Karpas-422 (cell line): ENCODE measurements at places on chromosomes 1 and 21. TPM values are rescaled to one million over a fixed set of nuclear protein-coding genes. Genes with fewer than 3 reads are reported as not detected.

The PEAR1 gene
- 0.22 TPM in 1 of 2 replicates, not detected in the other for total RNA-seq

The PTGFRN gene
- not detected in 2 replicates for total RNA-seq

The C1orf167 gene
- not detected in 2 replicates for total RNA-seq

The PLA2G2C gene
- not detected in 2 replicates for total RNA-seq

DNA sequence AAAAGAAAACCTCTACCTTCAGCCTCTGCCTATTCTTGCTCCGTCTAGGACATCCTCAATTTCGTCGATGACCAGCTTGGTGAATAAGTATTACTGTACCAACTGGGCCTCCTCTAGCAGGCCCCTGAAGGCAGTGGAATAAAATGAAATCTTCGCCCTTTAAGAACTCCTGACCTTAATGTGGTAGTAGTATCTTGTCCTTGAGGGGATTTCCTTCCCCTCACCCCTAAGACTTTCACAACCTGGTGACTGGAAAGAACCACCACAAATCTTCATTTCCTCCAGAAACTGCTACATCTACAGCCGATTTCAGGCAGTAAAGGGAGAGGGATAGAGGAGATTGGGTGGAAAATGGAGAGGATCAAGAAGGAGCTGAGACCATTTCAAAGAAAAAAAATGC, 1.6 kb upstream of the HAX1 start:
- H3K4me1 ChIP-seq = peaks cover 21% of the 10 kb centered on the region
- no peak for DNase-seq
- no peaks in the 10 kb centered on the region for H3K27me3 ChIP-seq
- no peak overlapping the region for H3K4me3 ChIP-seq
- peaks cover 19% of the 10 kb centered on the region; the same call in 1 of the 2 replicates for H3K36me3 ChIP-seq

DNA sequence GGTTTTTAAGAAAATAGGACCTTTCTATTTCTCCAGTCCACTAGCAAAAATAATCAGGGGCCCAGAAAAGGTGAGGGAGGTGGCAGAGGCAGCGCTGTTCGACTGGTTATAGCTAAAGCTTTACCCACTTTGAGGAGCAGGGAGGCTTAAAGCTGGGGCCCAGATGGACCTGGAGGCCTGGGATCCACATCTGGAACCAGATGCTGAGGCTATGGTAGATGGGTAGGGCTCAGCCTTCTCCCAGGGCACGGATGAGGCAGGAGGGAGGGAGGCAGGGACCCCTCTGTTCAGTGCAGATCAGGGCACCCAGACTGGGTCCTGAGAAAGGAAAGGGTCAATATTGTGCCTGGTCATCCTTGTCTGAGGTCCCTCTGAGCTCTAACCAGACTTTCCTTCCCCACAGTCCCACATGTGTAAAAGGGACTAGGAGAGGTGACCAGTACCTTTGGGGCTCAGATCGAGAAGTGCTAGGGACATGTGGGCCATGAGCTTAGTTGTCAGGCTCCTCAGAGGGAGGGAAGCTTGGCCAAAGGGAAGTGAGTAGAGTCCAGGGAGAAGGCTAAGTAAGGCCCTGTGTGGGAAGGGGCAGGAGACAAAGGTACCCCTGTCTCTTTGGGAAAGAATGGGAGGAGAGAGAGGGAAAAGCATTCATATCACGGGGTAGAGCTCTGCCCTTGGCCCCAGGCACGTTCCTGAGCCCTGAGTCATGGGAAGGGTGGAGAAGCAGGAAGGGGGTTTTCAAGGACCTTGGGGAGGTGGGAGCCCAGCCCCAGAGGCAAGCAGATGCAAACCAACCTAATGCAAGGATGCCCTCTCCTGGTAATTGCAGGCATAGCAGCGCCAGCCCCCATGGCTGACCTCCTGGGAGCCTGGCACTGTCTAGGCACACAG, 15.4 kb downstream of the LMNA start:
- H3K27ac ChIP-seq = no peak overlapping the region
- H3K27me3 ChIP-seq = no peaks in the 10 kb centered on the region
- DNase-seq = peak; percentile 90

GRCh38 chr21:42633858-42634257, 19.6 kb upstream of the PDE9A start:
- no peak overlapping the region for H3K27ac ChIP-seq
- no peaks in the 10 kb centered on the region for H3K27me3 ChIP-seq
- DNase-seq = no peak

DNA sequence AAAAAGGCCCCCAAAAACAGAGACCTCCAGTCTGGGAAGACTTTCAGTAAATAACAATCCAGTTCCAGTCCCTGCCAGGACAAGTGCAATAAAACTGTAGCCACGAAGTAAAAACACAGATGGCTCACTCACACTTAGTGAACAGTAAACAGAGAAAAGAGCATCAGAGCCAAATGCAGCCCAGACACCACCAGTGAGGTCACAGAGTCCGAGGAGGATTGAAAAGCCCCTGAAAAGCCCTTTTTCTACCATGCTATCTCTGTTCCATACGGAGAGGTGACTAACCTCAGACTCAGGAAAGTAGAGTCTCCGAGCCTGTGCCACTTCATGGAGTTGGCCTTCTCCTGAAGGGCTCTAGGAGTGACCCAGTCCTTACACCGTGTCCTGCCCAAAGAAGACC, 84.5 kb downstream of the COLGALT2 start:
- DNase-seq = no peak
- H3K27me3 ChIP-seq = no peaks in the 10 kb centered on the region
- H3K36me3 ChIP-seq = no peaks in the 10 kb centered on the region
- no peak overlapping the region for H3K27ac ChIP-seq

DNA sequence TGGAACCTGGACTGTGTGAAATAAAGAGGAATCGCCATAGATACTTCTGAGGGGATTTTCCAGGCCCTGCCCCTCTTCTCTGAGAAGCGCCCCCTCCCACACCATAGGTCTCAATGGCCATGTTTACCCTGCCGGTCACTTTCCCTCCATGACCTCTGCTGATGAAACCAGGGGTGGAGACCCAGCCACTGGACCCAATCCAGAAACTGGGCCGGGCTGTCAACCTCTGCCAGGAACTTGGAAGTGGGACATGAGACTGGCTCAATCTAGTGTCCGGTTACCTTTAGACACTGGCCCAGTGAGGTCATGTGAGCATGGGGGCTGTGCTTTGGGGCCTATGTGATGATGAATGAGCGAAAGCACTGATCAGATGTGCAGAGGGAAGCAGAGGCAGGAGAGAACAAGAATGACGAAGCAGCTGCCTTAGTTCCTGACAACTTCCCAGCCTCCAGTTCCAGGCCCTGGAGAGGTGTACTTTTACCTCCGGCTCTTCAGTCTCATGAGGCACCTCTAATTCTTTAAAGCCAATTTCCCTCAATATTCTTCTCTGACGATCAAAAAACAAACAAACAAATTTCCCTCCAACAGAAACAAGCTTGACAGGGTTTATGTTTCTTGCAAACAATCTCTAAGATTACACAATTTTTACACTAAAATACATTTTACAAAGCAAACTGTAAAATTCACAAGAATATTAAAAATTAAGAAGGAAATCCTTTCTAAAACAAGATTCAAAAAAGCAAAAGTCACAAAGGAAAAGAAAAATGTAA, 4.9 kb downstream of the ASAP3 start:
- peak; percentile 20 for DNase-seq
- no peak overlapping the region for H3K27ac ChIP-seq
- H3K36me3 ChIP-seq = no peaks in the 10 kb centered on the region
- H3K27me3 ChIP-seq = no peaks in the 10 kb centered on the region

- H3K4me3 ChIP-seq = no peak overlapping the region
- H3K27ac ChIP-seq = no peak overlapping the region
- DNase-seq = no peak
- peaks cover 5% of the 10 kb centered on the region; the same call in 1 of the 2 replicates for H3K36me3 ChIP-seq
These were observed 152.2 kb downstream of the LIPI start for GRCh38 chr21:14058566-14058965.

DNA sequence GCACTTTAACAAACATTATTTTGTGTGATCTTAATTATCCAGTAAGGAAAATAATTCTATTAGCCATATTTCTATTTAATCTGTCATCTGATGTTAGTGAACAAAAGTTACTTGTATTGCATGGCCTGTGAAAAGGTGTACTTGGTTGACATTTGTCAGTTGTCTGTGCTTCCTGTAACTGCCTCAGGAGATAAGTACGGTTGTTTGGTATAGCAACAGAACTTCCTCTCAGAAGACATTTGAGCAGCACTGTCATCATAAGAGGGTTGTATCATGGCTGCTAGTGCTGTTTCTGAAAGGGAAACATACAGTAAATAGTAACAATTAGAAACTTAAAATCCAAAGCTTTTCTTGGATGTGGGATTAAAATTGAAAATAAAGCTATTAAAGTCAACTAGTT, 3.4 kb downstream of the BLZF1 start:
- no peak overlapping the region for H3K27ac ChIP-seq
- H3K36me3 ChIP-seq = peaks cover 7% of the 10 kb centered on the region
- DNase-seq = no peak
- no peak overlapping the region for H3K4me3 ChIP-seq

DNA sequence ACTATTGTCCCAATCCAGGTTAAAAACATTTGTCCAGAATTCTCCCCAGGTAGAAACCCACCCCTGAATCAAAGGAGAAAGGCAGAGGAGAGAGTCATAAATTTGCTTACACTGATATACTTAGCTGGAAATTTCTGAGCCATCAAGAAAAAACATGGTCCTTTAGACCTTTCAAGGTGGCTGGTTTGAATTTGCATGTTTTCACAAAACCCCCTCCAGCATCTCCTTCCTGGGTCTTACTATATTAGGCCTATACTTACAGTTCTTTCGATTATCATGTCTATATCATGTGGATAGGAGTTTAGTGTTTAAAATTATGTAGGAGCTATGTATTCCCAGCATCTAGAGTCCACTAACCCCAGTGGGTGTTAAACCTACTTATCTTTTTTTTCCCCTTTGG, 178.2 kb downstream of the PLPP3 start:
- H3K4me3 ChIP-seq = no peak overlapping the region
- no peak for DNase-seq
- H3K27ac ChIP-seq = no peak overlapping the region
- H3K27me3 ChIP-seq = no peaks in the 10 kb centered on the region
